ENCODE measurements at places on chromosomes 4 and X.

- no peak for DNase-seq
These were observed 207.7 kb upstream of the SLIT2 start for GRCh38 chr4:20043991-20044390.

DNA sequence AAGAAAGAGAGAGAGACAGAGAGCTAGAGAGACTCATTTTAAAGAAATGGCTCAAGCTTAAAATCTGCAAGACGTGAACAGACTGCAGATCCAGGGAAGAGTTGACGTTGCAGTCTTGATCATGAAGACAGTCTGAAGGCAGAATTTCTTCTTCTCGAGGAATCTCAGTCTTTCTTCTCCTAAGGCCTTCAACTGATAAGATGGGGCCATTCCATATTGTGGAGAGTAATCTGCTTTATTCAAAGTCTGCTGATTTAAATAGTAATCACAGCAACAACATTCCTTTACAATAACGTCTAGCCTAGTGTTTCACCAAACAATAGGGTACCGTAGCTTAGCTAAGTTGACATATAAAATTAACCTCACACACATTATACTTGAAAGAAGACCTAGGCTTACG lies 208.4 kb upstream of the ADAMTS3 start:
- DNase-seq: no peak

DNA sequence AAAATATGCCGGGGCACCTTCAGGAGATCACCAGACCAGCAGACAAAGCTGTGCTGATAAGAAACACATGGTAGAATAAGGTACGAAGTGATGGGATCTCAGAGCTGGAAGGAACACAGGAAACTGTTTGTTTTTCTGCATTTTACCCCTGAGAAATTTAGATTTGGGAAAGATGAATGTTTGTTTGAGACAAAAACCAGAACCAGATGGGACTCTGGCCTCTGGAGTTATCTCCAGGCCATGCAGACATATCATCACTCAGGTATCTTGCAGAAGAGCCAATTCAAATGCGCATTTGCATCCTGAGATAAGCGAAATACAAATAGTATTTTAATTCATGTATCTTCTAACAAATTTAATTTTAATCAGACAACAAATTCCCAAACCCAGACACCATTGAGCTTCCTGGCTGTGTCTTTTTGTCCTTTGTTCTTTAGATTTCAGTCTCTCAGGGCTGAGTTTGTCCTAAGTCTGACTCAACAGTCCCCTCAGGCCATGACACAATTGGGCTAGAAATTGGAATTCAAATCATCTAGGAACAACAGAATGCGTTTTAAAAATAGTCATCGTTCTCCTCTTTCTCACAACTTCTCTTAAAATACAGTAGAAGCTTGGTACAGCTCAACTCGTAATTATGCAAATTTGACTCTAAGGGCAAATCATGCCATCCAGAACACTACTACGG lies 159.0 kb downstream of the PACRGL start:
- no peak for DNase-seq

DNA sequence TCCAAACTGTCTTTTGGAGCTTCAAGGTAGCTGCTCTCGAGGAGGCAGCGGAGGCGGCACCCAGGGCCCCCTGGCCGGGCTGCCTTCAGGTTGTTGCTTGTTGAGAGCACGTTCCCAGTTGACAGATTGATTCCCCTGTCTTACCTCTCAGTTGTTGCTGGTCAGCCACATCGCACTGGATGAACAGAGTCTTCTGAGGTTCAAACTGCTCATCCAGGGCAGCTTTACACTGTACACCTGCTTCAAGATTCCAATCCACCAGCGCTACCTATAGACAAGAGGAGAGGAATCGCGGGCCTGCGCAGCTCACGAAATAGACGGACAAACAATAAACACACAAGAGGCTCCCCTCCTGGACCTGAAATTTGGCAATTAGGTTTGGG lies 497 bp downstream of the HPGD start:
- DNase-seq: no peak

DNA sequence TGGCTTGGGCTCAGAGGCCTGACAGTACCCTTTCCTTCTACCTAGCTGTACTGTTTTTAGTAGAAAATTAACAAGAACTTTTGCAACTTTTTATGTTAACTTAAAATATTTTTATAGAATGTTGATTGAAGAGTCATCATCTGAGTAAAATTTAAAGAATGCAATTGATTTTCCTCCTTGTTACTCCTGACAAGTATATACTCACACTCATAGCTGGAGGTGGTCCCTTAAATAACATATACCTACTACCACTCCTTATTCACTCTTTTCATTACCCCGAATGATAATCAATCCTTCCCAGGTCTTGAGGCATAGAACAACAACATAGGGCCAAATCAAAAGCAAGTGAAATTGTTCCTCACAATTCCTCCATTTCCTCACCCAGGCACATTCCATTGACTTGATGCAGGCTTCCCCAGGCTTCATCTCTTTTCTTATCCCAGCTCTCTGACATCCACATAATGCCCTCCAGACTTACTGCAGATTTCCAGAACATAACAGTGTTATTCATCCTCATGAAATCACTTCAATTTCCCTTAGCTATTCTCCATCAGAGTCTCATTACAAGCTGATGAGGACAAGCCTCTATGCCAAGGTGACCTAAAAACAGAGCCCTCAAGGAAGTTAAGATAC lies 73.2 kb upstream of the ANXA10 start:
- DNase-seq: no peak

DNA sequence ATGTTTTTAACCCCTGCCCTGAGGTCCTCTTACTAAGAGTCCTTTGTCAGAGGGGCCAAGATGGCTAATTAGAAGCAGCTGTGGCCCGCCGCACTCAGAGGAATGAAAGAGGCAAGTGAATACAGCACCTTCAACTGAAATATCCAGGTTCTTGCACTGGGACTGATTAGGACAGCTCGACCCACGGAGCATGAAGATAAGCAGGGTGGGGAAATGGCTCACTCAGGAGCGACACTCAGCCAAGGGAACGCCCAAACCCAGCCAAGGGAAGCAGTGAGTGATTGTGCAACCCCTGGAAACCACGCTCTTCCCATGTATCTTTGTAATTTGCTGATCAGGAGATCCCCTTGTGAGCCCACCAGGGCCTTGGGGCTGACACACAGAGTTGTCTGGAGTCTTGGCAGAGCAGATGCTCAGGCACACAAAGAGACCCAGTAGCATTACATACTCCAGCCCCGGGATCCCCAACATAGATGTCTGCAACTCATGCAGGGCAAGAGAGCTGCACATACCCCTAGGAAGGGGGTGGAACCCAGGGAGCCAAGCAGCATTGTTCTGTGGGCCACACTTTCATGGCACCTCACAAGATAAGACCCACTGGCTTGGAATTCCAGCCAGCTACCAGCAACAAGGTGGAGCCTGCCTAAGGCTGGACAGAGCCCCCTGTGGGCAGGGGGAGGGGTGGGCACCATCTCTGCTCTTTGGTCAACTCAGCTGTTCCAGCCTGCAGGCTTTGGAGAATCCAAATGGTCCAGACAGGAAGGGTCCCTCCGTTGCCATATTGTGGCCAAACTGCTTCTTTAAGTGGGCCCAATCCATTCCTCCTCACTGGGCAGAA lies 23.3 kb downstream of the F8A3 start:
- DNase-seq: peak; percentile 7

- no peak for DNase-seq
These were observed 22.8 kb upstream of the TLR2 start for GRCh38 chr4:153661215-153661822.

GRCh38 chr4:32830160-32830559 lies 2110.0 kb downstream of the PCDH7 start:
- DNase-seq: no peak

- DNase-seq: no peak
These were observed 368.0 kb downstream of the FAT4 start for GRCh38 chr4:125682730-125683129.

- no peak for DNase-seq
These were observed 593.2 kb downstream of the DMD start for GRCh38 chrX:32618154-32618553.

DNA sequence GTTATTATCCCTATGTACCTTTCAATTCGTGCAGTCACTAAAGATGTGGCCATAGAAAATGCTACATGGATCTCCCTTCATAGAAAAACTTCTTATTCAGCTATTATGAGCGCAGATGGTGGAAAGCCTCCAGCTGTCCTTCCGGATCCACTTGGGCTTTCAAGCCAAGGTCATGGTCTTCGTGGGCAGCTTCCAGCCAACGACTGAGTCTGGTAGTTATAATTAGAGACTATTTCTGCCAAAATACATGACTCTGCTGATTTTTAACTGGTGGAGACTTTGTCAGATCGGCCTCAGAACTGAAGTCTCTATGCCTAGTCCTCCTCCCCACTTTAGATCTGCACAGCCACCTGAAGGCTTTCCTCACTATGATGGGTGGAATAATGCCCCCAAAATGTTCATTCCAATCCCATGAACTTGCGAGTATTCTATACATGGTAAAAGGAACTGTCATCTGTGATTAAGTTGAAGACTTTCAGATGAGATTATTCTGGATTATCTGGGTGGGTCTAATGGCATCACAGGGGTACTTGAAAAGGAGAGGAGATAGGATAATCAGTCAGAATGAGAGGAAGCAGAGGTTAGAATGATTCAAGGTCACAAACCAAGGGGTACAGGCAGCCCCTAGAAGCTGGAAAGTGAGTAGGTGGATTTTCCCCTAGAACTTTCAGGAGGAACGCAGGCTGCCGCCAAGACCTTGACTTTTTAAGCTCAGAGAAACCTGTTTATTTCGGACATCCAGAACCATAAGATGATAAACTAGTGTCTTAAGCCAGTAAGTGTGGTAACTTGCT lies 171.1 kb upstream of the CXCL13 start:
- no peak for DNase-seq

DNA sequence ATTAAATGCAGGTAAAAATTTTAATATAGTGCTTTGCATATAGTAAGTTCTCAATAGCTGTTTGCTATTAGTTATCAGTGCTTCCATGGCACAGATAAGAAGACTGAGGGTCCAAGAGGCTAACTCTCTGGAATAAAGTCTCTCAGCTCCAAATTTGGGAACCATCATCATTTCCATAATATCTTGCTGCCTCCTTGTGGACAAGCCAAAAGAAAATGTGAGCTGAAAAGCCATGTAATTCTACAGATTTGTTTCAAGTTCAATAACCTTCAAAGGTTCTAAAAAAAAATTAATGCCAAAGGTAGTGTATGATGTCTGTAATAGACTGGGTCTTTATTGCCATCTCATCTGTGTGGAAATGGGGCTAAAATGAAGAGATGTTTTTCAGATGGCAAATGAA lies 136.9 kb upstream of the VCX start:
- no peak for DNase-seq

DNA sequence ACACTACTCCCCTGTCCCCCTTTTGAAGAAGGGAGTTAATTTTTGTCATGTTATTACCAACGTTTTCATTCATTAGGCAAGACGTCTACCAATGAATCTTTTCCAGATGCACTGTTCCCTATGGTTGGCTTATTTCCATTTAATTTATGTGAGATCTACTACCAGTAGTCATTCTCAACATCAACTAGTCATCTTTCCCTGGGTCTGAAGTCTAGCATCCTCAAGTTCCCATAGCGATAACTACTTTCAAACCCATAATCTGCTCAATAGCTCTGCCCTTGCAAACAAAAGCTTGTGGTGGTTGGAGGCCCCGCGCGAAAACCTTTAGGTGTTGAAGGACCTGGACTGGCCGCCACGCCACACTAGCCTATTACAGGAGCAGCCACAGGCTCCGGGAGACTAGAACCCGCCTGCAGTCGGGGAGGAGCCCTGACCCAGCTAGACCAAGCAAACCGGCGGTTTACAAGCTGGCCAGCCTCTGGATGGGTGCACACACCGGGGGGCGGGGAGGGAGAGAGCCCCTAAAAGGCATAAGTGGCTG lies 746 bp downstream of the PPAT start:
- DNase-seq: peak; percentile 30

GRCh38 chr4:138406876-138407275 lies 164.7 kb upstream of the SLC7A11 start:
- DNase-seq: no peak

DNA sequence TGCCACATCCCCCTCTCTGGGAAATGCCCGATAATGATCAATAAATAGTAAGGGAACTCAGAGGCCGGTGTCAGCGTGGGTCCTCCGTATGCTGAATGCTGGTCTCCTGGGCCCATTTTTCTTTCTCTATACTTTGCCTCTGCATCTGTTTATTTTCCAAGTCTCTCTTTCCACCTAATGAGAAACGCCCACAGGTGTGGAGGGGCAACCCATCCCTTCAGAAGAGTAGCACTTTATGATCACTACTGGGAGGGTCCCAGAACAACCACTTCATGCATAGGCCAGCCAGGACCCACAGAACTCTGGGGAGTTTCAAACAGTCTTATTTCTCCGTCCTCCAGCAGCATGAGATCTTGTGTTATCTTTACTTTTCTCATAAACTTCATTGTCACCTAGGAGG lies 100.1 kb downstream of the CEP44 start:
- DNase-seq: no peak

DNA sequence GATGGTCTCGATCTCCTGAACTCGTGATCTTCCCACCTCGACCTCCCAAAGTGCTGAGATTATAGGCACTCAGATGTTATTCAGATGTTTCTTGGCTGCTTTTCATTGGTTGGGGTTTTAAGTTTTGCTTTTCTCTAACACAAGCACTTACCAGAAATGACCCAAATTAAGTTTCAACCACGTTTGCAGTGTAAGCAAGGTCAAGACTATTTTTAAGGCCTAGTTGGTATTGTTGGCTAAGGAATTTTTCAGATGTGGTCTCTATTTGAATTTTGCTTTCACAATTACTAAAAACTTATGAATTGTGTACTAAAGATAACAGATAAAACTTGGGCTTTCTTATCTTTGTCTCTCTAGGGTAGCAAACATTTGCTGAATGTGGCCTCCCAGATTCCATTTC lies 1756.9 kb upstream of the TENM3 start:
- DNase-seq: no peak

- no peak for DNase-seq
These were observed 1.3 kb upstream of the PCDH7 start for GRCh38 chr4:30718641-30719453.

GRCh38 chrX:29348288-29348687 lies 761.0 kb downstream of the IL1RAPL1 start:
- DNase-seq: no peak

DNA sequence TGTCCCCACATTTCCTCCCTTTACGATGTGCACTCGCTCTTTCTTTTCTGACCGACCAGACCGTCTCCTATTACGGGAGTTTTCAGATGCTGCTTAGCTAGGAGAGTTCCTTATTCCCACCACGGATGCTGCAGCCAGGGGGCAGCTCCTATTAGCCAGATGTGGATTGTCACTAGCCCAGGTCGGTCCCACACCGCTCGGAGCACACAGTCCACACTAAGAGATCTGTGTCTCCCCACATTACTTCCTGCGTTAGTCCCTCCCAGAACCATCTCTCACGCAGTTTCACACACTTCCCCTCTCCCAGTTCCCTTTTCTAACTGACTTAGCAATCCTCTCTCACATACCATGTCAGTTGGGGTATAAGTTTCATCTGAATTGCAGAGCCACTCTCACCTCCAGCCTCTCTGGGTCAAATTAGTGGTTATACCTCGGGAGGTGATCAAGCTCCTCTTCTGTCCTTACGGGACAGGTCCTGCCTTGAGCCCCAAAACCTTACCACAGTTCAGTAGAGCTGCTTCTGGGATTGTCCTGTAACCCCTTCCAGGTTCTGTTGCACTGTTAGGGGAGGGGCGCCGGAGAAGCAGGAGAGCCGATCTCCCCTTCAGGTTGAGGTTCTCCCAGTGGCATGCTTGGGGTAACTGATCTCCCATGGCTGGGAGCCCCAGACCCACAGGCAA lies 28.2 kb downstream of the SULT1E1 start:
- DNase-seq: peak; percentile 88

- no peak for DNase-seq
These were observed 45.9 kb downstream of the ABLIM2 start for GRCh38 chr4:8112672-8113071.

GRCh38 chr4:174222266-174222872 lies 61.1 kb downstream of the FBXO8 start:
- DNase-seq: no peak

Measured in CMK (cell line).